ENCODE measurements at places on chromosomes 5 and 9.

GRCh38 chr5:41097642-41098041 is 26.5 kb upstream of the MROH2B start:
- no peak for DNase-seq

- no peak for DNase-seq
Measured at GRCh38 chr5:140222416-140222815, 47.4 kb downstream of the CYSTM1 start.

- no peak for DNase-seq
Measured at GRCh38 chr5:130624805-130625204, 540.3 kb downstream of the HINT1 start.

DNA sequence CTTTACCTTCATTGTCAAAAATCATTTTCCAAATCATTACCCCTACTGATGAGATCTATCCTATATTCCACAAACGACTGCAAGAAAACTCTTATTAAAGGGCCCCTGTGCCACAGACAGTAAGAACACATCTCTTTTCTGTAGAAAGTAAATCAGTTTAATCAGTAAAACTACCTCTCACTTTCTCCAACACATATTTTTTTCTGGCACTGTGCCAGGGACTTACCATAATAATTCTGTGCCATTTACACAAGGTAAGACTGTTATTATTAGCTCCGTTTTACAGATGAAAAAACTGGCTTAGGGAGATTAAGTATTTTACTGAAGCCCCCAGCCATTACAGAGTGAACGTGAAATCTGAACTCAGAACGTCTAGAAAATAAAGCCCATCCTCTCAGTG is 587.0 kb upstream of the COX7C start:
- DNase-seq = no peak

GRCh38 chr5:126919566-126919965 is 110.8 kb downstream of the MARCHF3 start:
- no peak for DNase-seq

- no peak for DNase-seq
Measured at GRCh38 chr9:70567511-70567910, 153.1 kb upstream of the KLF9 start.

DNA sequence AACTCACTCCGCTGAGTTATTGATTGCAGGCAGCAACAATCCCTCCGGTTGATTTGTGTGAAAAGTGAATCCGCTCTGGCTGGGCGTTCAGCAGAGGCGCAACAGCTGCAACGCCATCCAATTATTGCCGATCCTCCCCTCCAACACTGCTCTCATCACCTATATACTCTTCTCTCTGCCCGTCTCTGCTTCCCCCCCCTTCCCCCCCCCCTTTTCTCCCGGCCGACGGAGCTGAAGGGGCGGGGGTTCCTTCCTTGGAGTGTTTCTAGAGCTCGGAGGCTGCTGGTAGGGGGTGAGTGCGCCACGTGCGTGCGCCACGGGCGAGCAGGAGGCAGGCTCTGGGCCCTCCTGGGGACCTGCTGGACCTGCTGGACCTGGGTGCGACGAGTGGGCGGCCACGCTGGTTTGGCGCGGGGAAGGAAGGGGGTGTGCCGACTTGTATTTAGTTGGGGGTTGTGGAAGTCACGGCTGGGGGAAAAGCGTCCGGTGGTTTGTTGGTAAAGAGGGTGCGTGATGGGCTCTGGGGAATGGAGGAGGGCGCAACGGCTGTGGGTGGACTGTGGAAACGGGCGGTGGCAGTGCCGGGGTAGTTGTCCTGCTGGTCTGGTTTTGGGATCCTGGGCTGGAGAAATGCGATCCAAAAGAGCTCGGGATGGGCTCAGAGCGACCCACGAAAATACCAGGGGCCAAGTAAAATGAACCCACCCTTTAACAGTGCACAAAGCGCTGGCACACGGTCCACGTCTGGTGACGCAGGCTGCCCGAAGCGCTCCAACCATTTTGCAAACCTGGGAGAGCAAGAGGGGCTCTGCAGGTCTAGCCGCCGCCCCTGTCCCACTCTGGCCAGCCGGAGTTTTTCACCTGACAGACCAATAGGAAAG is 6.4 kb upstream of the MEF2C start:
- no peak for DNase-seq

DNA sequence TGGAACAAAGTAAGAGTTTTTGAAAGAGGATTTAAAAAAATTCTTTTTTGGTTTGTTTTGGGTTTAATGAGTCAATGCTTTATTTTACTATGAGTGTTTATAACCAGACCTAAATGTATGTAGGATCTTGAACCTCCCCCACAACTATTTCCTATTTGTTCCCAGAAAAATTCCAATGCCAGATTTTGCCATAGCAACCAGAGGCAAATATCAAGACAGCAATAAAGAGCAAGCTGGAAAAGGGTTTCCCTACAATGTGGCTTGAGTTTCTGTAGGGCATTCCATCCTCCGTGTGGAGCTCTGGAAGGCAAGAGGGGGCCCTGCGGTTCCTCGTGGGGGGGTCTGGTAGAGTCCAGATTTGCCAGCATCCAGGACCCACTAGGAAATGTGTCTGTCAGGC is 27.8 kb upstream of the GDNF start:
- no peak for DNase-seq

GRCh38 chr5:107068782-107069181 is 602.0 kb downstream of the EFNA5 start:
- DNase-seq = no peak

DNA sequence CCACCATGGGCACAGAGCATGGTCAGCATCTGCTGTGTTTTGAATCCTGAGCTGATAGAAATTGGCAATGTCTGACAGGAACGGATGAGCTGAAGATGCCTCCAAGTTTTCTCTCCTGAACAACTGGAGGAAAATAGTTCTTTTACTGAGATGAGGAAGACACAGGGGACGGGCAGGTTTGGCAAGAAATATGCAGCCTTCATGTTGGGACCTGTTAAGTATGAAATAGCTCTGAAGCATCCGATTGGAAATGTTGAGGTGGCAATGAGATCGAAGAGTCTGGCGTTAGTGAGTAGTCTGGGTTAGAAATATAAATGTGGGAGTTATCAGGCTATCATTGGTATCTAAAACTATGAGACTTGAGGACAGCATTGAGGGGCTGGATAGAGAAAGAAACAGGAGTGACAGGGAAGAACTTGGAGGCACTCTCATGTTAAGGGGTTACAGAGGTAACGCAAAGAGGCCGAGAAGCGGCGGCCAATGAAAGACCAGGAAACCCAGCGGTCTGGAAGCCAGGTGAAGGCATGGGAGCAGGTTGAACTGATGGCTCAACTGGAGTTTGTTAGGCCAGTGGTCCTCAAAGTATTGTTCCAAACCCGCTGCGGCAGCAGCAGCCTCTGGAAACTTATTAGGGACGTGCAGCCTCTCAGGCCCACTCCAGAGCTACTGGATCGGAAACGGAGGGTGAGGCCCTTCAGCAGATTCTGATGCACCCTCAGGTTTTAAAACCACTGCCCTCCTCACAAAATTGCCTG is 1.0 kb upstream of the MAMDC2 start:
- DNase-seq = no peak

DNA sequence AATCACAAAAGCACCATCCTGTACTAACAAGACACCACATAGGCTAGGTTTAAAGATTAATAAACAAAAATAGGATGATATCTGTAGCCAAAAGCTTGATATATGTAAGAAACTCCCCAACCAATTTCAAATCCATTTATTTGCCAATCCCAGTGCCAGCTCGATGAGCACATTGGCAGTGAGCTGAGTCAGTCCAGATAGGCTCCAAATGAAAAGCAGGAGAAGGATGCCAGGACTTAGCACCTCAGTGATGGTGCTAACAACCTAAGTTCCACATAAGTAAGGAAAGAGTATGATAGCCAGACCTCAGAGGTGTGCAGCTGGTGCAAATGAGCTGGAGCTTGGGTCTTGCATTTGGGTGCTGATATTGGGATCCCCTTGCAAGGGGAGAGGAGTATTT is 158.1 kb downstream of the SIL1 start:
- no peak for DNase-seq

DNA sequence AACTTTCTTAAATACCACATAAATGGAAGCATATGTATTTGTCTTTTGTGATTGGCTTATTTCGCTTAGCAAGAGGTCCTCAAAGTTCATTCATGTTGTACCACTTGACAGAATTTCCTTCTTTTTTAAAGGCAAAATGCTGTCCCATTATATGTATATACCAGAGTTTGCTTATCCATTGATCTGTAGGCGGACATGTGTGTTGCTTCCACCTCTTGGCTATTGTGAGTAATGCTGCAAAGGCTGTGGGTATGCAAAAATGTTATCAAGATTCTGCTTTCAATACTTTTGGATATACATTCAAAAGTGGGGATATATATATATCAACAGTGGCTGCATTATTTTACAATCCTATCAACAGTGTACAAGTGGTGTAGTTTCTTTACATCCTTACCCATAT is 271.0 kb downstream of the PRR16 start:
- no peak for DNase-seq

DNA sequence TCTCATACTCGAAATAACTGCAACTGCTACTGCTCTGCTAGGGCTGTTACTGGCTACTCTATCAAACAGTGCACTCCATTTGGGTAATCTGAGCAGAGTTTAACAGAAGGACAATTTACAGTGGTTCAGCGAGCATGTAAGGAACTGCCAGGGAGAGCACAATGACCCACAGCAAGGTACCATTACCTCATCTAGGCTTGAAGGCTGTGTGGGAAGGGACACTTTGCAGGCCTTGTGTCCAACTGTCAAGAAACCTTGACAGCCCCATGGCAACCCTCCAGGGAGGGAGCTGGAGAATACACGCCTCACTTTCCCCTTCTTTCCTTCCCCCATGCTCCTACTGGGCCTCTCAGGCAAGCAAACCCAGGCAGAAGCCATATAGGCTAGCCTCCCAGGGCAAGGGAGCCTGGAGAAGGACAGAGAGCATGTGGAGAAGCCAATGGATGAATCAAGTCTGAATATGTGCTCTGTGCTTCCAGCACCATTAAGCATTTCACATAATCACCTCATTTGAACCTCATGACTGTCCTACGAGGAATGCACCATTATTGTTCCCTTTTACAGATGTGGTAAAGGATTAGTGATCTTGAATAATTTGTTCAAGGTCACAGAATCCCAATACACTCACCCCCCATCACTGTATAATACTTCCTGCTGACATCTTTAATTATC is 49.9 kb upstream of the JAK2 start:
- DNase-seq = no peak

DNA sequence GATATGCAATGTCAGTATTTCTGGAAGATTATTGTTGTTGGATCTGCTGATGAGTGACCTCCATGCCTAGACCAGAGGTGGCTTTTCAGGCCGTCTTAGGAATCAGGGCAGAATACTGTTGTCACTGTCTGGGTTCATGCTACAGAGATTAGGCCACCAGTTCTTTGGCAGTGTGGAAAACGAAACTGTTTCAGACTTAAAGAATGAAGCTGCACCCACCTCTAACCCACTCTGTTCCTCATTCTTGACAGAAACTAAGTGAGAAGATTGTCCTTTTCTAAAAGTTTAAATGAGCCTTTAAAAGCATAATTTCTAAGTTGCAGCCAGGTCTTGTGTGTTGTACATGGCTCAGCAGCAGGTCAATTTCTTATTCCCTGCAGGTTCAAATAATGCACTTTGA is 444.3 kb downstream of the ENC1 start:
- no peak for DNase-seq

GRCh38 chr5:124706729-124707361 is 39.6 kb downstream of the ZNF608 start:
- DNase-seq = no peak

DNA sequence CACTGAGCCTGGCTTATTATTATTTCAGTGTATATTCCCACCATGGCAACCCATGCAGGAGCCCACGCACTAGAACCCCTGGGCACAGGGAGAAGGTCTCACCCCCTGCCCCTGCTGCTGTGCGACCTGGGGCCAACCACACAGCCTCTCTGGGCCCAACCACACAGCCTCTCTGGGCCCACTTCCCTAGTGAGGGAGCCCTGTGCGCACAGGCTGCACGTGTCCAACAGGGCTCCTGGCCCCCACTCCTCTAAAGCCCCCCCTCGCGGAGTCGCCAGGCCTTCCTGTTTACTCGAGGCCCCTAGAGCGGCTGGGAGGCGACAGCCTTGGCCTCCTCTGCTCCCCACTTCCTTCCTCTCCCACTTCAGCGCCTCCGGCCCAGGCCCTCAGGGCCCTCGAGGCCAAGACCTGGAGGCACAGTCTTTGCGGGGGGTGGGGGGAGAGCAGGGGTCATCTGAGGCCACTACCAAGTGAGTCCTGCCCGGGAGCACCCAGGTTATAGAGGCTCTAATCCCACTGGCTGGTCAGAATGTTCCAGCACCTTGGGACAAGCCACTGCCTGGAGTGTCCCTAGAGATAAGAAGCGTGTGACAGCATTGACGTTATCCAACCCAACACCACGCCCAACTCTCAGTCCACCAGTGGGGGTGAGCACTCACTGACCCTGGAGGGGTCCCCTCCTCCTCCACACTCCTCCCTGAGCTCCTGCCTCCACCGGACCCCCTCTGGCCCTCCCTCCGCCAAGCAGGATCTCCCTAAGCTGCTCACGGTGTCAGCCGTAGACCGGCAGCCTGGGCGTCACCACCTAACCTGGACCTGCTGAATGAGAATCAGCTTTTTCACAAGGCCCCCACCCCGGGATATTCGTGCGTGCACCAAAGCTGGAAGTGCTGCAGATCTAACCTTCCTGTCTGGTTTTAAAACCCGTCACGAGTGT is 7.9 kb upstream of the ENG start:
- no peak for DNase-seq

DNA sequence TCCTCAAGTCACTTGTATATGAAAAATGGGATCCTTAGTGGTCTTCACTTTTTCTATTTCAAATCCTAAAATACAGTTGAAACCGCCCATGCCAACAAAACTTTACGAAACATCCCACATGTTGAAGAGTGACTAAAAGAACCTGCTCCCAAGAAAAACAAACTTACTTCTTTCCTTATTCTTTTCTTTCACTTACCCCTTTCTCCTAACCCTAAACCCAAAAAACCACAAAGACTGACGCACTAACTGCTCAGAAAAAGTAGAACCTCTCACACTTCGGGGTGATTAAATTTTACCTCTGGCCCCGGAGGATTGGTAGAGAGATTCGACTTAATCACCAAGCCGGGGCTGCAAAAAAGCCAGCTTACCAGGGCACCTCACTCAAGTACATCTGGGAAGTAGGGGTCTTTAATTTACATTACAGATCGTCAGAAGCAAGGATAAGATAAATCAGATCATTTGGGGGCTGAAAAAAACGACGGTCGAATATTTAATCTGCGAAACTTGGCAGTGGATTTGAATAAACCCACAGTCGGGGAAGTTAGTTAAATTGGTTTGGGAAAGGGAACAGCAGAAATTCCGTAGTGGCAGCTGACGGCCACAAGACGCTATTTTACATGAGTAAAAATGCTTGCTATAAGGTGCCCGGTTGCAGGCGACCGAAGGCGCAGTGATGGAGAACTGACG is 1.3 kb downstream of the CDO1 start:
- no peak for DNase-seq
